ENCODE measurements at places on chromosomes 4 and X.

DNA sequence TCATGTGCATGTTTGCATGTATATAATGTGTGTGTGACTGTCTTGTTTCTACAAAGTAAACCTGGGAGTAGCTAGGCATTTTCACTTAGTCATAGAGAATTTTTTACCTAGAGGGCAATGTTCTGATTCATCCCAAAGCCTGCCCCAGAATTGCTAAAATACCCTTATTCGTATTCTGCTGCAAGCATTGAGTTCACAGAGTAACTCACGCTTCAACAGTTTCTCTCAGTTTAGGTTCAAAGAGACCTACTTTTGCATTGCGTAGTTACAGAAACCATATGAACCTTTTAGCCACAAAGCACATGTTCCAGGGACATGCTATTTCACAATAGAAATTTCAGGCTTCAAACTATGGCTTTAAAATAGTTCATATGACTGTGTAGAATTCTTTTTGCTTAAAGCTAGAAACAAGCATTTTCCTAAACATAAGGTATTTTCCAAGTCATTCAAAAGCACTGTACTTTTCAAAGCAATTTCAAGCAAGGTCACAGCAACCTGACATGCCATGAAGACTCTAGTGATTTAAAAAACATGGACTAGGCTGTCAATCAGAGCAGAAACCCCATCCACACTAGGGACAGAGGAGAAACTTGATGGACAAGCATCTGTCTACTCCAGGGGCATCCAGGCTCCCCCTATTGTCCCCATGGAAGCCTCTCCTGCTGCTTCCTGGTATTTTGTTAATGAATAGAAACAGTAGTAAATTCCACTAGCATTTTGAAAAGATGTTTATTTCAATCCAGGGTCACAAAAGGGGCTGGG, 81.5 kb upstream of the MAPK10 start:
- peak; percentile 3 for DNase-seq

GRCh38 chr4:98653890-98654867, 4.2 kb downstream of the TSPAN5 start:
- DNase-seq, result peak; percentile 95

DNA sequence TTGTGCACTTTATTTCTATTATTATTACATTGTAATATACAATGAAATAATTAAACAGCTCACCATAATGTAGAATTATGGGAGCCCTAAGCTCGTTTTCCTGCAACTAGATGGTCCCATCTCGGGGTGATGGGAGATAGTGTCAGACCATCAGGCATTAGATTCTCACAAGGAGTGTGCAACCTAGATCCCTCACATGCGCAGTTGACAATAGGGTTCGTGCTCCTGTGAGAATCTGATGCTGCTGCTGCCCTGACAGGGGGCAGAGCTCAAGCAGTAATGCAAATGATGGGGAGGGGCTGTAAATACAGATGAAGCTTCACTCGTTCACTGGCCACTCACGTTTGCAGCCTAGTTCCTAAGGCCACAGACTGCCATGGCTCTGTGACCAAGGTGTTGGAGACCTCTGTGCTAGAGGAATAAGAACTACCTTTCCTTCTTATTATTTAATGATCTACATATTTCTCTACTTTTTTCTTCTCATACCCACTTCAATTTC, 492.9 kb upstream of the INTU start:
- no peak for DNase-seq

GRCh38 chrX:55777596-55777995, 60.0 kb downstream of the RRAGB start:
- no peak for DNase-seq

DNA sequence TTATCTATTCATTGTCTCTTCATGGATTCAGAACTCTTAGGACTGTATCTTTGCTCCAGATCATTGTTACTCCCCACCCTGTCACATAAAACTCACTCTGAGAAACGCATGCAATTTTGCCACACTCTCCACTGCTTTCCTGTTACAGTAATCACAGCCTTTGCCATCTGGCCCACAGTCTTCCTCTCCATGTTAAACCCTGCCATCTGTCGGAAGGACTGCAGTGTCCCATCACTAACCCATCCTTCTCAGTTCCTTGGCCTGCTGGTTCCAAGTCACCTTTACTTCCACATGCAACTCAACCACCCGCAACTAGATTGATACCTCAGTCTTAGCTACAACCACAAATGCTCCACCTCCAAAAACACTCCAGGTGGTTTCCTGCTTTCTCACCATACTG, 308.7 kb upstream of the FAM241A start:
- no peak for DNase-seq

DNA sequence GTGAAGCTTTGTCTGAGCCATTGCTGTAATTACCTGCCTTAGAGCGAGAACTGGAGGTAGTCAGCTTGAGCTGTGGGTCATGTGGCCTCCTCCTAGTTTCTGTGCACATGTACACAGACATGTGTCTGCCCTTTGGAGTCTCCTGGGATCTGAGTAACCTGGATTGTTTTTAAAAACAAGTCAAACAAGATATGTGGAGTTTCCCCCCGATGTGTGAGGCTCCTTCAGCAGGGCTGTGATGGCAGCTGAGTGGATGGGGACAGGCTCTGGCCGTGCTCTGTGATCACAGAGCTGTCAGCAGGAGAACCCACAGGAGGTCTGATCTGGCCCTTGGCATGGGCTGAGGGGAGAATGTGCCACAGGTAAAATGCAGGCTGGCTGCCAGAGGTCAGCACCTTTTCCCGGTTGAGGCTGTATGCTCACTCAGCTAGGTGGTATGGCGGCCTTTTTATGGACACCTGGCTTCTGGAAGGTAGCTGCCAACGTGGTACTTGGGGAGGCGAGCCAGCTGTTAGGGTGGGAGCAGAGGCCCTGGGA, 38.4 kb downstream of the NOP14 start:
- no peak for DNase-seq

GRCh38 chrX:16587836-16588235, 62.1 kb upstream of the S100G start:
- DNase-seq, result peak; percentile 8

DNA sequence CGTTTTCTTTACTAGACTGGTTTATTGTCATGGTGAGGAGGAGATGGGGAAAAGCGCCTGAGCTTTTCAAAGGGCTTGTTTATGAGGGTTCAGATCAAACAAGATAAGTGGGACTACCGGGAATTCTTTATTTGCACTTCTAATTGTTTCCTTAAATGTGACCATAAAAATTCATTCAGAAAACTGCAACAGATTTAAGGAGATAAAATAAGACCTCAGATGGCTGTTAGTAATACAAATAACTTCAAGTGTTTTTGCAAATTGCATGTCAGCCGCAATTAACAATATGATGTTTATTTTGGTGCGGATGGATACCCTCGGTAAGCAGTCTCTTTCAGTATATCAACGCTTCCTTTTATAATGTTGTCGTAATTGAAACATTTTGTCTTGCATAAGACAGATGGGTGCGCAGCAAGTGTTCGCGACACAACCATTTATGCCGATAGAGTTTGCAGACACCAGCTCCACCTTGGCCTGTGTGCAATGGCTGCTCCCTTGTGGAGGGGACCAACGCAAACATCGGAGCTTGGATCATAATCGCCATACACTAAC, 151.0 kb downstream of the C4orf33 start:
- DNase-seq, result no peak

DNA sequence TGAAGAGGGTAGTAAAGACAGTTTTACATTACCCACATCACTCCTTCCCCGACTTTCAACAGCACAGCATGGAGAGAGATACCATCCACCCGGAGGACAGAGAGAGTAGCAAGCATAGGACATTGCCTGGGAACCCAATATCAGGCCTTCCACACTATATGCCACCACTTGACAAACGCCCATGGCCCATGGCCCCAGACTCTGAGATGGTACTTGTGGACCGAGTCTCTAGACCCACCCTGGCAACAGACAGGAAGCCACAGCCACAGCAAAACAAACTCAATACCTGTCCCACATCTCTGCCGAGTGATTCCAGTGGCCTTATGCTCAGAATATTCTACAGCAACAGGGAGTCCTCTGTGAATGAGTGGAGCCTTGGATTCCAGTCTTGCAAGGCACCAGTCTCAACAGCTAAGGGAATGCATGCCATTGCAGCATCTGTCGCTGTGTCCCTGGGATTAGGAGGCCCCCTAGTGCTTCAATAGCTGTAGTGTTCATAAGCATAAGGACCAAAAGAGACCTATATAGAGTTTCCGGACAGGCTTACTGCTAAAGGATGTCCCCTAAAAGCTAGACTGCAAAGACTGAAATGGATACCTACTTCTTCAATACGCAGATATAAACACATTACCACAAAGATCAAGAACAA, 14.7 kb upstream of the CT55 start:
- peak; percentile 43 for DNase-seq

DNA sequence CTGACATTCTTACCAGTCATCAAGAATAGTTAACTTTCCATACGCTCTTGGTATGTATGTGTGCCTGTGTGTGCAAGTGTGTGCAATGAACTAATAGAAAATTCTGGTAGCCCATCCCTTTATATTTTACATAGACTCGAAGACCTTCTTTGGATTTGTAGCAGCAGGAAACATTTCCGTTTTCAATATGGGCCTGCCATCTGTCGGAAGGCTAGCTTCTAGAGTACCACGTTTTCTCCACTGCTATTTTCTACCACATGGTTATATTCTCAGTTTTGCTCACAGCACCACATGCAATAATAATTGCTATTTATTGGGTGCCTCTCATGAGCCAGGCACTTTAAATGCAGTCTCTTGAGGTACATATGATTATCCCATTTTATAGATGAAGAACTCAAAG, 47.9 kb upstream of the PTCHD1 start:
- no peak for DNase-seq

DNA sequence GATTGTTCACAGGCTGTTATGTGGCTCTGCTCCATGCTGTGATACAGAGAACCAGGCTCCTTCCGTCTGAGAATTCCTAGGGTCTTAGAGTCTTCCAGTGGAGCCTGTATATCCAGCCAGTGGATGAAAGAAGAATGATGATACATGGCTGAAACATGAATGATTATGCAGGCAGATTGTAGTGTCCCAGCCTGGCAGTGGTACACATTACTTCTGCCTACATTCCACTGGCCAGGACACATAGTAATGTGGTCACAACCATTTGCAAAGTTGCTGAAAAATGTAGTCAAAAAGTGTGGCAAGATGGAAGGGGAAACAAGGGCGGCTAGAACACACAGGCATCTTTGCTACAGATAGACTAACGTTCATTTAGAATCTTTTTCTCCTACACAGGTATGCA, 4.5 kb upstream of the GBA3 start:
- peak; percentile 15 for DNase-seq

DNA sequence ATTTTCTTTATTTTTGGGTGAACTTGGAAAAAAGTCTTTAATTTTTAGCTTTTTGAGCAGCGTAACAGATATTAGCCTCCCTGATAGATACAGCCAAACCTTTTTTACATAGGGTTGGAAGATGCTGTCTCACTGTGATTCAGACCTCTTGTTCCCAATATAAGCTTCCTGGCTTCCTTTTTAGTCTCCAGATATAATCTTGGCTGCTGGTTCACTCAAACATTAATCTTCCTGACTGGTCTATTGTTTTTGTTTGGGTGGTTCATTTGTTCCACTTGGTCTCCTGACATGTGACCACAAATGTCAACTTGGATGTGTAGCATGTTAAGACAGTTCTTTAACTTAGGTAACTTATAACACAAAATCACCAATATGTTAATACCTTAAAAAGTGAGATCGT, 23.0 kb downstream of the RPA4 start:
- DNase-seq, result peak; percentile 3

DNA sequence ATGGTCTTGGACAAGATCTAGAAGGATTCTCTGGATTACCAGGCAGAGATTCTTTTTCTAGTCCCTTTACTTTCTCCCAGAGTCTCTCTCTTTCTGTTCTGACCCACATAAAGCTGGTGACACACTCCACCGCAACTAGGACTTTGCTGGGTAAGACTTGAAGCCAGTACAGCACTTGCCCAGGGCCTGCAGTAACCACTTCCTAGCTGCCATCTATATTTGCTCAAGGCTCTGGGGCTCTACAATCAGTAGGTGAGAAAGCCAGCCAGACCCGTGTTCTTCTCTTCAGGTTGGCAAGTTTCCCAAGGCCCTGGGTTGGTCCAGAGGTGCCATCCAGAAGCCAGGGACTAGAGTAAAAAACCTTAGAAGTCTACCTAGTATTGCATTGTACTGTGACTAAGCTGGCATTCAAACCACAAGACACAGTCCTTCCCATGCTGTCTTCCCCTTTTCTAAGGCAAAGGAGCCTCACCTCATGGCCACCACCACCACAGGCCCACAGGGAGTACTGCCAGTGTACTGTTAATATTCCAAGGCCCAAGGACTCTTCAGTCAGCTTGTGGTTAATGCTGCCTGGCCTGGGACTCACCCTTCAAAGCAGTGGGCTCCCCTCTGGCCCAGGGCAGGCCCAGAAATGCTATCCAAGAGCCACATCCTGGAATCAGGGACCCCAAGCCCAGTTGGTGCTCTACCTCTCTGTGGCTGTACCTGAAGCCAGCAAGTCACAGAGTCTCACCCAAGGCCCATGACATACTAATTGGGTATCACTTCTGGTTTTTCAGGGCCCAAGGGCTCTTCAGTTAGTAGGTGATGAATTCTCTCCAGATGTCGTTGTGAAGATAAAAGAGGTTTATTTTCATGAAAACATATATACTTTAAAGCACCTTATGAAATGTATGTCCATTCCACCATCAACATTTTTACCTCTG, 54.7 kb downstream of the CD38 start:
- no peak for DNase-seq

DNA sequence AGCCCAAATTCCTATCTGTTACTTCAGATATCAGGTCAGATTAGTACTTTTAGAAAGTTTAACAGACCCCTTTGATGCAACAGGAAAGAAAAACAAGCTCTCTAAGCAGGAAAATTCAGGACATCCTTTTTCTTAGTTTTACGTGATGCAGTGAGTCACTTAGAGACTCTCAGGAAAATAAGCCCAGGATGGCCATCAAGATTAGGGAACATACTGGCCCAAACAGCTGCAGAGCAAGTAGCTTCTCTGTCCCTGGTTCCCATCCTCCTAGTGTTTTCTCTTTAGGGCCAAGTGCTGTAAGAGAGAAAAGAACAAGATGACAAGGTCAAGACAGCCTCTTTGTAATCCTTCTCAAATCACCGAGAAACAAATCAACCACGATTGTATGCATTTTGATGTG, 219.1 kb downstream of the ZNF674 start:
- DNase-seq, result peak; percentile 42

DNA sequence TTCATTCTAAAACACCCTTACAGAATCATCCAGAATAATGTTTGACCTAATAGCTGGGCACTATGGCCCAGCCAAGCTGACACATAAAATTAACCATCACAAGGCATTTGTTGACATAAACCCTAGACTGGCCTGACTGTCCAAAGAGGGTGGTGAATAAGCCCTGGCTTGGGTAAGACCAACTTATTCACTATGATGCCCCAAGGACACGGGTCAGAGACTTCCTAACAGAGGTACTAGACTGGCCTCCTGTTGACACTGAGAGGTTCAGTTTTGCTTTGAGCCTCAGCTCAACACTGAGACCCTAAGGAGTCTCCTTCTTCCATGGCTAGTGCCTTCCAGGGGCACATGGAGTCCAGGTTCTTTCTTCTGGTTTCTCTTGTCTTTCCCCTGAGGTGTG, 21.3 kb downstream of the FGF2 start:
- DNase-seq, result no peak

- DNase-seq, result no peak
These were observed 184.1 kb upstream of the LNX1 start for GRCh38 chr4:53775381-53775780.

- peak; percentile 26 for DNase-seq
These were observed 407 bp downstream of the IL13RA1 start for GRCh38 chrX:118727686-118728339.

- DNase-seq, result peak; percentile 14
These were observed 3.7 kb upstream of the NR3C2 start for GRCh38 chr4:148445860-148446330.
